Right lobe of liver (tissue), 6 donors: ENCODE measurements at places on chromosomes 13 and 19. TPM values are rescaled to one million over a fixed set of nuclear protein-coding genes. Genes with fewer than 3 reads are reported as not detected.

GRCh38 chr19:43768273-43769050 lies 12.3 kb downstream of the KCNN4 start:
- no peaks in the 10 kb centered on the region for H3K4me1 ChIP-seq
- H3K36me3 ChIP-seq: no peaks in the 10 kb centered on the region
- no peaks in the 10 kb centered on the region for H3K27me3 ChIP-seq

GRCh38 chr13:37303606-37304005 lies 198.1 kb upstream of the CSNK1A1L start:
- H3K4me1 ChIP-seq: no peaks in the 10 kb centered on the region
- no peak overlapping the region for H3K4me3 ChIP-seq
- H3K27me3 ChIP-seq: no peaks in the 10 kb centered on the region
- no peak for DNase-seq
- H3K27ac ChIP-seq: no peak overlapping the region
- no peaks in the 10 kb centered on the region for H3K36me3 ChIP-seq

GRCh38 chr13:67650471-67650870 lies 420.3 kb upstream of the PCDH9 start:
- no peak overlapping the region for H3K4me3 ChIP-seq
- H3K27me3 ChIP-seq: no peaks in the 10 kb centered on the region
- no peaks in the 10 kb centered on the region for H3K36me3 ChIP-seq
- H3K4me1 ChIP-seq: no peaks in the 10 kb centered on the region

DNA sequence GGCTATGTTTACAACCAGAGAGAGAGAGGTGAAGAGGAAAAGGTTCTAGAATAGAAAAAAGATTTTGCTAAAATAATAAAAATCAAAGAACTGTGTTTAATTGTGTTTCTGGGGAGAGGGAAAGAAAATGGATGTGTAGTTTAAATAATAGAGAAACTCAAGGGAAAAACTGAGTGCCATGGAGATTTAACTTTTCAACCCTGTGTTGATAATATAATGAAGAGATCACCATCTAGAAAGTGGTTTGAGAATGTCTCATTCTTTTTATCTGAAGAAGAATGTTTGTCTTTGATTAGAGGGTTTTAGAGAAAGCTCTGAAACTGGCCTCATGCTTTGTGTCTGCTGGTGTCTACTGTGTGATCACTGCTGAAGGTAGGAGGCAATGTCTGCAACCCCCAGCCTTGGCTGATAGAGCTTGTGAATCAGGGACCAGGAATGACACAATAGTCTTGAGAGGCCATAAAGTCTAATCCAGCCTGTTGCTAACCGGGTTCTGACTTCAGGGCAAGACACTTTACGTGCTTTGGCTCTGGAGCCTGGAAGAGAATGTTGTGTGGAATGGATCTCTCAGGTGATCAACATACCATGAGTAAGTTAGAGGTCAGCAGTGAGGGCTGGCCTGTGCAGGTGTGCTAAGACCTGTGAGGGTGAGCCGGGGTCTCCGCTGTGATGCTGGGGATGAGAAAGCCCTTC lies 5.4 kb downstream of the COL4A2 start:
- H3K4me1 ChIP-seq: no peaks in the 10 kb centered on the region
- no peak overlapping the region for H3K4me3 ChIP-seq
- H3K27me3 ChIP-seq: no peaks in the 10 kb centered on the region
- no peak for DNase-seq

DNA sequence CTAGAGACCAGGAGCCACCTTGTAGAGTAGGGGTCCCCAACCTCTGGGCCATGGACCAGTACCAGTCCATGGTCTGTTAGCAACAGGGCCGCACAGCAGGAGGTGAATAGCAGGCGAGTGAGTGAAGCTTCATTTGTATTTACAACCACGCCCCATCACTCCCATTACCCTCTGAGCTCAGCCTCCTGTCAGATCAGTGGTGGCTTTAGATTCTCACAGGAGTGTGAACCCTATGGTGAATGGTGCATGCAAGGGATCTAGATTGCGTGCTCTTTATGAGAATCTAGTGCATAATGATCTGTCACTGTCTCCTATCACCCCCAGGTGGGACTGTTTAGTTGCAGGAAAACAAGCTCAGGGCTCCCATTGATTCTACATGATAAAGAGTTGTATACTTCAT lies 303.6 kb downstream of the KCNRG start:
- H3K27me3 ChIP-seq: no peaks in the 10 kb centered on the region
- no peak overlapping the region for H3K4me3 ChIP-seq
- no peak for DNase-seq
- no peak overlapping the region for H3K27ac ChIP-seq

- DNase-seq: no peak
- H3K27me3 ChIP-seq: no peaks in the 10 kb centered on the region
- H3K36me3 ChIP-seq: no peaks in the 10 kb centered on the region
- no peaks in the 10 kb centered on the region for H3K4me1 ChIP-seq
These were observed 299.0 kb downstream of the KLF12 start for GRCh38 chr13:73835138-73835721.

GRCh38 chr19:7337380-7338194 lies 11.2 kb upstream of the ARHGEF18 start:
- DNase-seq: no peak
- no peaks in the 10 kb centered on the region for H3K36me3 ChIP-seq

- no peaks in the 10 kb centered on the region for H3K4me1 ChIP-seq
- H3K27me3 ChIP-seq: no peaks in the 10 kb centered on the region
- H3K27ac ChIP-seq: no peak overlapping the region
- DNase-seq: no peak
- peaks cover 7% of the 10 kb centered on the region for H3K36me3 ChIP-seq
These were observed 122.5 kb upstream of the MCF2L start for GRCh38 chr13:112846411-112847115.

DNA sequence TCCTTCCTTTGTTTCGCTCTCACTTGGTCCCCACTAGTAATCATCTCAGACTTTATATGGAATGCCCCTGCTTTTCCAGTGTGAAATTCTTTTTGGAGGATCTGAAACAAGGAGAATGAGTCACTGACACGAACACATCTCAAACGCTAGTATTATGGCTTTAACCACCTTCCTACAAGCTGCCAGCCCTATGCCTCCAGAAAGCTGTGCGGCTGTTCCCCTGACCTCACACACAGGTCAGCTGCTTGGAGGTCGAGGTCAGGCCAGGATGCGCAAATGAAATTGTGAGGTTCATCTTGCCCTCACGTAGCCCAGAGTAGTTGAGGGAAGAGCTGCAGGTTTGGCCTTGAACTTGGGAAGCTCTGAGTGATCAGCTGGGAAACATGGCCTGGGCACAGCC lies 449.8 kb downstream of the FGF9 start:
- H3K27ac ChIP-seq: no peak overlapping the region
- no peaks in the 10 kb centered on the region for H3K4me1 ChIP-seq
- no peak overlapping the region for H3K4me3 ChIP-seq
- no peaks in the 10 kb centered on the region for H3K36me3 ChIP-seq
- DNase-seq: no peak

GRCh38 chr13:33411312-33411711 lies 125.8 kb upstream of the STARD13 start:
- H3K4me1 ChIP-seq: no peaks in the 10 kb centered on the region
- H3K27ac ChIP-seq: no peak overlapping the region
- no peak overlapping the region for H3K4me3 ChIP-seq
- DNase-seq: no peak

- DNase-seq: no peak
- peak overlapping the region; percentile 86 for H3K4me3 ChIP-seq
- H3K27ac ChIP-seq: peak overlapping the region; percentile 36
These were observed 595 bp downstream of the ZNF440 start for GRCh38 chr19:11814700-11815035.

DNA sequence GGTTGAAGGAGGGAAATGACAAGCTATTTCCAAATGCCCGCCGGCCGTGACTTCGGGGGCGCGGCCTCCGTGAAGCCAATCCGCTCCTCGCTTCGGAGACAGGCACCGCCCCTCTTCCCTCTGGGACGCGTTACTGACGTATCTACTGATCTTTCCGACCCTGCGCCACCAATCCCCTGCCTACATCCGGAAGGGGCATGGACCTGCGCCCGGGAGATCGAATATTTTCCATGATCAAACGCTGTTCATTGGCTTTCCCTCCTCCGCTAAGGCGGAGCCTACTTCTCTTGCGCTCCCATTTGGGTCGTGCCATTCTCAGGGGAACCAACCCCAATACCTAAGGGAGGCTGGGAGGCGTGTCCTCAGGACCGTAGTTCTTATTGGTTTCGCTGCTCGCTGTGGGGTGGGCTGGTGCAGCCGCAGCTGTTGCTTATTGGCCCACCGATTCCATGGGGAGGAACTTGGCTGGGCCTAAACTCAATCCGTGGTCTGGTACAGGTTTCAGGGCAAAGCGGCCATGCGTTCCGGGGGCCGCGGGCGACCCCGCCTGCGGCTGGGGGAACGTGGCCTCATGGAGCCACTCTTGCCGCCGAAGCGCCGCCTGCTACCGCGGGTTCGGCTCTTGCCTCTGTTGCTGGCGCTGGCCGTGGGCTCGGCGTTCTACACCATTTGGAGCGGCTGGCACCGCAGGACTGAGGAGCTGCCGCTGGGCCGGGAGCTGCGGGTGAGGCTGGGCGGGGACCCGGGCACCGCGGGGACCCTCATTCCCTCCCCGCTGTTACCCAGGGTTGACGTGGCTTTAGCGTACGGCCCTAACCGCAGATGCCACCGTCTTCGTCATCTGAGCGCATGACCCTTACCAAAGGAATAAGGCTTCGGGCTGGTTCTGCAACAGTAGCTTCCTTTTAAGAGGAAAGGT lies at the start of gene QPCTL:
Gene QPCTL (plus strand): TSS at position 480 of the 919 bp plus-strand sequence. CDS start 38 bp downstream, at position 518.
- H3K27me3 ChIP-seq: no peaks in the 10 kb centered on the region
- peak within 1 kb of the TSS; percentile 95 for H3K4me3 ChIP-seq
- peak within 1 kb of the TSS; percentile 82 for H3K27ac ChIP-seq
- peak; percentile 97 for DNase-seq
- H3K4me1 ChIP-seq: peaks cover 13% of the 10 kb centered on the region

DNA sequence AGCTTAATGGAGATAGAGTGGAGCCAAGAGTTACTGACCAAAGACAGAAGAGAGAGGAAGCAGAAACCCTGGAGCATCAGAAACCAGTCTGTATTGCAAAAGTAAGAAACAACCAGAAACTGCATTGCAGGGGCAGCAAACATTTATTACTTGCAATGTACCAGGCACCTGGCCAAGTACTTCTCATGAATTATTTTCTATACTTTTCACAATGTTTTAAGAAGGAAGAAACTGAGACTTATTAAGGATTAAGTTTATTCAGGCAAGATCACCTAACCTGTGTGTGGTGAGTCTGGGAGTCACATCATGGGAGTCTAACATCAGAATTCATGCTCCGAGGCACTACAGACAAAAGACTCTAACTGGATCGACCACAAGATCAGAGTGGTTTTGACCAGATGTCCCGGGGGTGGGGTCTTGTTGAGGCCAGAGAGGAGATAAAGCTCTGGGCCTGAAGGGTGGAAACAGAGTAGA lies 47.4 kb downstream of the TNFRSF19 start:
- H3K27ac ChIP-seq: no peak overlapping the region
- H3K27me3 ChIP-seq: no peaks in the 10 kb centered on the region
- no peak for DNase-seq
- H3K36me3 ChIP-seq: no peaks in the 10 kb centered on the region

GRCh38 chr19:51296336-51297093 lies 14.9 kb upstream of the IGLON5 start:
- H3K4me1 ChIP-seq: no peaks in the 10 kb centered on the region
- no peaks in the 10 kb centered on the region for H3K36me3 ChIP-seq
- no peak overlapping the region for H3K4me3 ChIP-seq
- no peaks in the 10 kb centered on the region for H3K27me3 ChIP-seq
- H3K27ac ChIP-seq: no peak overlapping the region

- no peaks in the 10 kb centered on the region for H3K4me1 ChIP-seq
- no peaks in the 10 kb centered on the region for H3K36me3 ChIP-seq
- no peak for DNase-seq
These were observed 218.3 kb upstream of the MAB21L1 start for GRCh38 chr13:35694549-35695447.

DNA sequence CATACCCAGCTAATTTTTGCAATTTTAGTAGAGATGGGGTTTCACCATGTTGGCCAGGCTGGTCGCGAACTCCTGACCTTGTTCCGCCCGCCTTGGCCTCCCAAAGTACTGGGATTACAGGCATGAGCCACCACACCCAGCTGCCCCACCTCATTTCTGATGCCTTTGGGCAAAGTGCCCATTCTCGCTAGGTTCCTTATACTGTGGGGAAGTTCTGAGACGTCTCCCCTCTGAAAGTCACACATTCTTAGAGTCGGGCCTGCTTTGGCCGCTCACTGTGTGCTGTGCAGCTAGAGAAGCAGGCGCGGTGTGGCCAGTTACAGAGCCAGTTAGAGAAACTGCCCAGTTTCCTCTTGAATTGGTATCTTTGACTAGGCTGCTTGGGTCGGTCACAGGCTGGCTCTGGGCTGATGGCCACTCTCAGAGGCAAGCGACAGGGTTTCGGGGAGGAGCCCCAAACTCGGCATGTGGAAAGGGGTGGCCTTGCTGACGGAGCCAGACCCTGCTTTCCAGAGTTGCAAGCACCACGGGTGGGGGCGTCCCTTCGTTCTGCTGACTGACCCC lies 18.0 kb downstream of the PRAM1 start:
- peaks cover 80% of the 10 kb centered on the region for H3K36me3 ChIP-seq
- H3K4me3 ChIP-seq: no peak overlapping the region
- peak; percentile 69 for DNase-seq

GRCh38 chr13:112877976-112878955 lies 90.7 kb upstream of the MCF2L start:
- no peaks in the 10 kb centered on the region for H3K27me3 ChIP-seq
- no peaks in the 10 kb centered on the region for H3K4me1 ChIP-seq
- peak; percentile 9 for DNase-seq
- H3K36me3 ChIP-seq: no peaks in the 10 kb centered on the region
- H3K4me3 ChIP-seq: no peak overlapping the region
- no peak overlapping the region for H3K27ac ChIP-seq

DNA sequence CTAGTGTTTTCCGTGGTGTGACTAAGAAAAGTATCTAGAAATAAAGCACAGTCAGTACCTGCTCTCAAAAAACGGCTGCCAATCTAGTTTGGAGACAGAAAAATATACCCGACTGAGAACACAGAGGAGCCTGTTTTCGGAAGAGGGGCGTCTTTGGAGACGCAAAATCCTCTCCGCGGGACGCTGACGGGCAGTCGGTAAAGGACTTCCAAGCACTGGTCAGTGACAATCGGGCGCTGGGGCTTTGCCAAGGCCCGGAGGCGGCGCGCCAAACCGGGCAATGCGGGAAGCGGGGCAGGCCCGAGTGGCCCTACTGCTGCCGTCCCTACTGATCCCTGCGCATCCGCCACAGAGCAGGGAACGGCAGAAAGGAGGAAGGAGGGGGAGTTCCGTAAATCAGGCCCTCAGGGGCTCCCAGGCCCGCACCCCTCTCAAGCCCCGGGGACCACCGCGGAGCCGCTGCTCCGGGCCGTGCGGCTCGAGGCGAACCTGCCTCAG lies 588 bp upstream of the DPY19L3 start:
- DNase-seq: peak; percentile 84
- H3K36me3 ChIP-seq: peaks cover 10% of the 10 kb centered on the region
- peak overlapping the region; percentile 78 for H3K4me3 ChIP-seq
- H3K4me1 ChIP-seq: no peaks in the 10 kb centered on the region
- peak overlapping the region; percentile 97 for H3K27ac ChIP-seq
- H3K27me3 ChIP-seq: no peaks in the 10 kb centered on the region

The CBY2 gene
- not detected for total RNA-seq

The OLFM4 gene
- total RNA-seq: 0.54 TPM

The ARRDC5 gene
- not detected for total RNA-seq

The VMAC gene
- 3.1 TPM for total RNA-seq

The MISP gene
- total RNA-seq: 0.09 TPM

The IGFL1 gene
- not detected for total RNA-seq
